ENCODE measurements at places on chromosomes 6 and 20.
A peak's percentile ranks its signal among the peaks of the same experiment; 100 is the strongest.

- DNase-seq = no peak
These were observed 144.6 kb upstream of the BMP5 start for GRCh38 chr6:56019973-56020372.

DNA sequence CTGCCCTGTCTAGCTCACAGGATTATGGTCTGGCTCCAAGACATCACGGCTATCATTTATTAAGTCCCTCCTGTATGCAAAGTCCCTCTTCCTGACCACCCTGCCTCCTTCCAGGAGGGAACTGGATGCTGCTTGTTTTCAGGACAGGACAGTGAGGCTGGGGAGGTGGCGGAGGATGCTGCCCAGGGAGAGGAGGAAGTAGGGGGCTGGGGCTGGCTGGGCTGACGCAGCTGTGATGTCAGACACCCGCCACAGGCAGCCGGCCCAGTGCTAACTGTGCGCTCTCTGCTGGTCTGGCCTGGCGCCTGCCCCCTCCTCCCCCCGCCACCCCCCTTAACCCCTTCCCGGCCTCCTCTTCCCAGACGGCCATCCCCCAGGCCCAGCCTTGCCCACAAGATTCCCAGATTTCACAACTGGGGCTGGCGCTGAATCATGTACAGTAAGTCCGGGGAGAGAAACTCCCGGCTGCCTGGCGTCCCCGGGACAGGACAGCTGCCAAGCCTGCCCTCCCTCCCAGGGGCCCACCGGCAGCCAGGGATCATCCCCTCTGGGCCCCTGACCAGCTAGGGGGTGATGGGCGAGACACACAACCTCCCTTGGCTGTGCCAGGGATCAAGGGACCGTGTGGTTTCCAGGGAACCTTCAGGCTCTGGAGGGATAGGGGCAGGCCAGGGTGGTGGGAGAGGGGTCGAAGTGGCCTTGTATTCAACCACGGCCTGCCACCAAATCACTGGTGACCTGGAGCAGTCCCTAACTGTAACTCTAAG, 118.1 kb downstream of the CEBPB start:
- peak; percentile 76 for DNase-seq

- DNase-seq = no peak
These were observed 1.3 kb upstream of the NNAT start for GRCh38 chr20:37519508-37520418.

GRCh38 chr6:91743756-91744155, 1156.9 kb upstream of the MAP3K7 start:
- no peak for DNase-seq

- DNase-seq = no peak
These were observed 30.6 kb upstream of the EXOC2 start for GRCh38 chr6:723540-723939.

- no peak for DNase-seq
These were observed 39.9 kb upstream of the DST start for GRCh38 chr6:56682635-56683034.
